Esophagus squamous epithelium (tissue), 5 donors: ENCODE measurements at places on chromosomes 13 and 19. TPM values are rescaled to one million over a fixed set of nuclear protein-coding genes. Genes with fewer than 3 reads are reported as not detected.

DNA sequence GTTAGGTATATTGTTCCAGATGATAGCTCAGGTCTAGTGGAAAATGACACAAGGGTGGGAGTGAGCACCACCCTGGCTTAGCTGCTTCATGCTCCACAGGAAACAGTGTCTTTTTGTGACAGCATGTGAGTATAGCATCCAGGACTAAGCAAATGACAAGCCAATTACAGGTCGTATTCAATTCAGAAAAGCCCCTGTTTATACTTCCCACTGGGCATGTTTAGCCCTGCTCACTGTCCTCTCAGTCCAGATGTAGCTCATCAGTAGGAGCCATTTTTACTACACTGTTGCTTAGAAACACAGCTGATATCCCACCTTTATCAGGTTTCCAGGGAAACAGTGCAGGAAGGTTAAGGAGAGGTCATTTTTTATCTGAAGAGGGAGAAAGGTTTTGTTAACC, 8.0 kb downstream of the ABHD13 start:
- H3K36me3 ChIP-seq: no peaks in the 10 kb centered on the region
- no peak overlapping the region for H3K4me3 ChIP-seq
- H3K4me1 ChIP-seq: peaks cover 4% of the 10 kb centered on the region
- no peak overlapping the region for H3K27ac ChIP-seq
- no peaks in the 10 kb centered on the region for H3K27me3 ChIP-seq

GRCh38 chr19:19540064-19540714, 2.1 kb downstream of the CILP2 start:
- H3K27me3 ChIP-seq: peaks cover 25% of the 10 kb centered on the region
- no peak overlapping the region for H3K27ac ChIP-seq
- DNase-seq: no peak
- no peaks in the 10 kb centered on the region for H3K36me3 ChIP-seq

DNA sequence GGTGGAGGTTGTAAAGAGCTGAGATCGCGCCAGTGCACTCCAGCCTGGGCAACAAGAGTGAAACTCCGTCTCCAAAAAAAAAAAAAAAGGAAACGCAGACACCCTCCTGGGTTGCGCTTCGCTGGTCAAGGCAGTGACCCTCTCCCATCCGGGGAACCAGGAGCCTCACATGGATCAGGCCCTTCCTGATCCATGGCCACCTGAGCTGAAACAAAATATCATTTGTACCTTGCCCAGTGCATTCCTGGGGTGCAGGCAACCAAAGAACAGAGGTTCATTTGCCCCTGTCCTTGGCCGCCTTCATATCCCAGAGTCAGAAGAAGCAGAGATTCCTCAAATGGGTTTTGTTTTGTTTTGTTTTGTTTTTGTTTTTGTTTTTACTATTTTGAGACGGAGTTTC, 8.0 kb upstream of the LSM4 start:
- no peak overlapping the region for H3K4me3 ChIP-seq
- H3K36me3 ChIP-seq: no peaks in the 10 kb centered on the region
- H3K4me1 ChIP-seq: peaks cover 7% of the 10 kb centered on the region
- no peaks in the 10 kb centered on the region for H3K27me3 ChIP-seq
- H3K27ac ChIP-seq: no peak overlapping the region

DNA sequence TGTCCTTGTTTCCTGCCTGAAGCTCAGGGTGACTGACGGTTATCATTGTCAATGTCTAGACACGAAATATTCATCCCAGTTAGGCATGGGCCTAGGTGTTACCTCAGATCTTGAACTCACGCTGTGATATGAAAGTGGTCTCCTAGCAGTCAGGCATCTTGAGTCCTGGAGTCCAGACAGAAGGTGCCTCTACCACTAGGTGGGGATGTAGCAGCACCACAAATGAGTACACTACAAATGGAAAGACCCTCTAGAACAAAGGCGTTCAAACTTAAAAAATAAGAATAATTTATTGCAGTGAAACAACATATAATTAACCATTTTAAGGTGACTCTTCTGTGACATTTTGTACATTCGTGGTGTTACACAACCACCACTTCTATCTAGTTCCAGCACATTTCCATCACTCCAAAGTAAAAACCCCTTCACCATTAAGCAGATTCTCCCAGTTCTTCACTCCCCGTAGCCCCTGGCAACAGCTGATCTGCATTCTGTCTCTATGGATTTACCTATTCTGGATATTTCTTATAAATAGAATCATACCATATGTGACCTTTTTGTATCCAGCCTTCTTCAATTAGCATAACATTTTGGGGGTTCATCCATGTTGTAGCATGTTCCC, 11.9 kb upstream of the FRY start:
- H3K27me3 ChIP-seq: no peaks in the 10 kb centered on the region
- no peaks in the 10 kb centered on the region for H3K4me1 ChIP-seq
- DNase-seq: no peak
- no peak overlapping the region for H3K27ac ChIP-seq

- no peak overlapping the region for H3K27ac ChIP-seq
- no peaks in the 10 kb centered on the region for H3K36me3 ChIP-seq
- DNase-seq: no peak
- no peaks in the 10 kb centered on the region for H3K4me1 ChIP-seq
- no peaks in the 10 kb centered on the region for H3K27me3 ChIP-seq
- H3K4me3 ChIP-seq: no peak overlapping the region
These were observed 1344.6 kb downstream of the OLFM4 start for GRCh38 chr13:54373211-54373610.

- no peak overlapping the region for H3K27ac ChIP-seq
- no peak overlapping the region for H3K4me3 ChIP-seq
- DNase-seq: no peak
- H3K27me3 ChIP-seq: no peaks in the 10 kb centered on the region
- no peaks in the 10 kb centered on the region for H3K36me3 ChIP-seq
- no peaks in the 10 kb centered on the region for H3K4me1 ChIP-seq
These were observed 16.2 kb downstream of the TEX29 start for GRCh38 chr13:111336666-111337065.

GRCh38 chr19:50322931-50323781, 6.0 kb downstream of the KCNC3 start:
- no peak overlapping the region for H3K27ac ChIP-seq
- DNase-seq: no peak
- H3K4me1 ChIP-seq: peaks cover 26% of the 10 kb centered on the region
- no peak overlapping the region for H3K4me3 ChIP-seq
- peaks cover 19% of the 10 kb centered on the region for H3K27me3 ChIP-seq

DNA sequence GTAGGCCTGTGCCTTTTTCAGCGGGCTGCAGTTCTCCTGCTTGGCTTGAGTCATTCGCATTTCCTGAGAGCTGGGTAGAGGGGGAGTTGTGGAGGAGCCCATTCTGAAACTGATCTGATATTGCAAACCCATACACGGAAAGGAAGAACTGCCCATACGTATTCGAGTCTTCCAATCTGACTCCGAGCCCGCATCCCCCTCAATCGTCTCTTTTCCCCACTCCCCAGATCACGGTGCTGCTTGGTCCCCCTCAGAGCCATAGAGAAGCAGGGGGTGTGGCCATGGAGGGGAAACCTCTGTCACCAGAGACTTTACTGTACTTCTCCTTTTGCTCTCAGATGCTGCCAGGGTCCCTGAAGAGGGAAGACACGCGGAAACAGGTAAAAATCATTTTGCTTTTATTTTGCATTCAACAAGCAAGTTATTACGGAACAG, at the start of gene CD22:
Gene CD22 (plus strand): TSS at position 337 of the 435 bp plus-strand sequence. CDS start 2,854 bp downstream, outside the sequence.
- H3K27ac ChIP-seq: no peak within 1 kb of the TSS
- no peak for DNase-seq
- no peaks in the 10 kb centered on the region for H3K36me3 ChIP-seq

GRCh38 chr19:39996218-39996810, 546 bp upstream of the ZNF546 start:
- no peak for DNase-seq
- peaks cover 12% of the 10 kb centered on the region for H3K36me3 ChIP-seq
- H3K27me3 ChIP-seq: no peaks in the 10 kb centered on the region

DNA sequence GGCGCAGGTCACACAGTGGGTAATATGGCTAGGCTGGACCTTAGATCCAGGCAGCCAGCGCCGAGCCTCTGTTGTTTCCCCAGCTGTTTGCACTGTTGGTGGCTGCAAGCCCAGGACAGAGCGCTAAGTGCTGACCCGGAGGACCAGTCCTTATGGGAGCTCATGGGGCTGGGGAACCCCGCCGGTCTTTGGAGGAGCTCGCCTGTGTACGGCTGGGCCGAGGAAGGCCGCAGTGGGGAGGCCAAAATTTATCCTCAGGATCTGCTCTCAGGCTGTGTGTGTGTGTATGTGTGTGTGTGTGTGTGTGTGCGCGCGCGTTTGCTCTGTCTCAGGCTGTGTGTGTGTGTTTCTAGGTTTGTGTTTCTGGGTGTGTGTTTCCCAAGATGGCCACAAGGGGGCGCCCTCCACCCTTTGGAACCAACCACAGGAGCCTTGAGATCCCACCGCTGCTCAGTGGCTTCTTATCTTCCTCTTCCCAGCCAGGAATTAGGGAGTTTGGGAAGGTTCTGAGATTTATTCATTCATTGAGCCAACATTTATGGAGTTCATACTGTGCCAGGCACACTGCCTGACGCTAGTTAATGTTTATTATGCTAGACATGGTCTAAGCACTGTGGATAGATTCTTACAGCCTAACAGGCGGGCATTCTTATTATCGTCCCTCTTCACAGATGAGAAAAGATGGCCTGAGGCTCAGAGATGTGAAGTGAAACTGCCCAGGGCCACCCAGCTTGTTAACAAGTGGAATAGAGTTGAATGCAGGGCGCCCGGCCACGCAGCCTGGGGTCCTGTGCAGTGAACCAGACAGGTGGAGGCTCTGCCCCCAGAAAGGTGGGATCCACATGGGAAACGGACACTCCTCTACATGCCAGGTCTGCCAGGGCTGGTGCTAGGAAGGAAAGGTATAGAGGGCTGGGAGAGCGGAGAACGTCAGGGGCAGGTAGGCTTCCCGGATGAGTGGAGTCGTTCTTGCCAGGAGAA, 13.0 kb downstream of the PGLYRP1 start:
- peaks cover 42% of the 10 kb centered on the region for H3K36me3 ChIP-seq
- H3K27ac ChIP-seq: no peak overlapping the region
- H3K27me3 ChIP-seq: no peaks in the 10 kb centered on the region
- no peak overlapping the region for H3K4me3 ChIP-seq

- no peaks in the 10 kb centered on the region for H3K27me3 ChIP-seq
- peaks cover 25% of the 10 kb centered on the region for H3K4me1 ChIP-seq
- H3K4me3 ChIP-seq: no peak overlapping the region
- no peak for DNase-seq
- H3K36me3 ChIP-seq: peaks cover 53% of the 10 kb centered on the region
These were observed 15.5 kb downstream of the LIPE start for GRCh38 chr19:42411581-42412178.

DNA sequence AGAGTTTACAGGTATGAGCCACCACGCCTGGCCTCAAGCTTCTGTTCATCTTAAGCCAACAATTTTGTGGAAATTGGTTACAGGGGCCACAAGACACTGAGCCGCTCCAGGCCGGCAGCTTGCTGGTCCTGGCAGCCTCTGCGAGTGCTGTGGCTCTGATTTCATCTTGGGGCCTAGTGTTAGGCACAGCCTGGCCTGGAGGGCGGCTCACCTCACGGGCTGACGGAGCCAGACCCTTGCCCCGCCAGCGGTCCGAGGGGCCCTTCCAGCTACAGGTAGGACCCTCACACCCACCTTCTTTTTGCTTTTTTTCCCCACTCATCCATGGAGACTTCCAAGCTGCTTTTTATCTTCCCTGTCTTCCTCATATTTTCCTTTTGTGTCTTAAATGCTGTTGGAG, 8.6 kb downstream of the ZNF544 start:
- no peak overlapping the region for H3K4me3 ChIP-seq
- H3K27me3 ChIP-seq: no peaks in the 10 kb centered on the region
- no peak overlapping the region for H3K27ac ChIP-seq
- H3K4me1 ChIP-seq: no peaks in the 10 kb centered on the region

DNA sequence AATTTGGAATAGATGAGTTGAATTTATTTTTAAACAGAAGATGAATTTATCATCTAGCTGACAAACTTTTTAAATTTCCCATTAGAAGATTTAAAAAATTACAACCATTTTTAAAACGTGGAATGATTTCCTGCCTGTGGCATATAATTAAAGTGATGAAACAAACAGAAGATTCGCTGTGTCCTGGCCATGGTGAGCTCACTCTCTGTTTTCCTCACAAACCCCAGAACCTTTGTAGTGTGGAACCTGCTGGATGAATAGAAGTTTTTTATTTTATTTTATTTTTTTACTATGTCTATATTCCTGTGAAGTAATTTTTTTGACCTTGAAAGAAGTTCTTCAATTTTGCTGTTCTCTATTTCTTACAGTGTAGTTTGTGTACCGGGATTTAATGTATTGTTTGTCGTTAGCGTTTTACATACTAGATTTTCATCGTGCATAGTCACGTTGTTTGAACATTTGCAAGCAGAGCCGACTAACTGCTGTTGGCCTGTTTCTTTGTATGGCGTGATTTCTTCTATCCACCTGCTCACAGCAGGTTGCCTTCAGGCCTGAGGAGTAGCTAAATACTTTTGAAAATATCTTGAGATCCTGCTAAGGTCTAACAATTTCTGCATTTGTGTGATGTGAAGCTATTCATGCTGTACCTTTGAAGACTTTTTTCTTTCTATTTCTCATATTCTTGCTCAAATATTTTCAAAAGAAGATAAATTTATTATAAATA, 149.2 kb downstream of the GGACT start:
- H3K4me1 ChIP-seq: no peaks in the 10 kb centered on the region
- H3K36me3 ChIP-seq: no peaks in the 10 kb centered on the region
- H3K4me3 ChIP-seq: no peak overlapping the region
- H3K27ac ChIP-seq: no peak overlapping the region

GRCh38 chr19:1507763-1508506, 4.9 kb downstream of the ADAMTSL5 start:
- no peaks in the 10 kb centered on the region for H3K36me3 ChIP-seq
- peak overlapping the region; percentile 86 for H3K27ac ChIP-seq
- peaks cover 42% of the 10 kb centered on the region for H3K4me1 ChIP-seq
- H3K4me3 ChIP-seq: peak overlapping the region; percentile 48

DNA sequence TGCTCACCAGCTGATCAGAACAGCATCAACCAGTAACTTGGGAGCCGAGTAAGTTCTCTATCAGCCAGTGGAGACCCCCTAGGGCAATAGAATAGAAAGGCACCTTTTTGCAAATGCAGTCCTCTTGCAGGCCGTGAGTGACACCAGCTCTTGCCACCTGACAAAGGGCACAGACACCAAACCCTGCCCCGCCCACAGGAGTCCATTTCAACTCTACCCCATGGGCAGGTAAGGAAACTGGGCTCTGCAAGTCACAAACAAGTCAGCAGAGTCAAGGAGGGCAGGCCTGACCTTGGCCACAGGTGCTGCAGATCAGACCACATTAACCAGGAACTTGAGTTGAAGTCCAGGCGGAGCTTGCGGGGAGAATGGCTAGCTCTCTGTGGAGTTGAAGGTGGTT, 77.4 kb upstream of the SPATA13 start:
- DNase-seq: no peak
- no peak overlapping the region for H3K27ac ChIP-seq
- H3K27me3 ChIP-seq: peaks cover 48% of the 10 kb centered on the region
- H3K4me3 ChIP-seq: no peak overlapping the region
- peaks cover 14% of the 10 kb centered on the region for H3K4me1 ChIP-seq

OR4F17 gene
- total RNA-seq: not detected

ZNF85 gene
- total RNA-seq: 3.6 TPM

PSG2 gene
- total RNA-seq: not detected

IL4I1 gene
- 0.88 TPM for total RNA-seq

TTYH1 gene
- not detected for total RNA-seq

CYP2F1 gene
- not detected for total RNA-seq

ZIC2 gene
- under 0.01 TPM for total RNA-seq

CCDC70 gene
- total RNA-seq: not detected
